ENCODE measurements at places on chromosomes 2 and 18. TPM values are rescaled to one million over a fixed set of nuclear protein-coding genes. Genes with fewer than 3 reads are reported as not detected.

The KCNG3 gene
- total RNA-seq: not detected

The KIAA2012 gene
- total RNA-seq: not detected

The EFR3B gene
- 0.50 TPM for total RNA-seq

The MERTK gene
- total RNA-seq: 0.74 TPM

The CFAP65 gene
- total RNA-seq: not detected

The FBXO15 gene
- 0.34 TPM for total RNA-seq

The RGPD4 gene
- total RNA-seq: not detected

The OTOS gene
- not detected for total RNA-seq

The ATF2 gene
- 14.5 TPM for total RNA-seq

The SH3RF3 gene
- total RNA-seq: 9.8 TPM

The KLHL30 gene
- total RNA-seq: not detected

The SLC14A1 gene
- total RNA-seq: 4.5 TPM

The PRKAG3 gene
- total RNA-seq: not detected

The FAM237A gene
- total RNA-seq: not detected

The DSG1 gene
- total RNA-seq: not detected

The SMPD4 gene
- 57.5 TPM for total RNA-seq

The CD8B gene
- total RNA-seq: not detected

The IL36RN gene
- not detected for total RNA-seq

The SLC35G4 gene
- not detected for total RNA-seq

The TMEM169 gene
- total RNA-seq: 0.45 TPM

The COLEC11 gene
- total RNA-seq: 0.50 TPM

The LINC00305 gene
- total RNA-seq: not detected

The GAL3ST2 gene
- total RNA-seq: not detected

The YWHAQ gene
- total RNA-seq: 459 TPM

The MARS2 gene
- total RNA-seq: 3.1 TPM

The FASTKD1 gene
- total RNA-seq: 10.3 TPM

The RSAD2 gene
- total RNA-seq: not detected

The MTLN gene
- total RNA-seq: 77.5 TPM

The SLC23A3 gene
- 0.50 TPM for total RNA-seq
